NCI-H1436 (cell line): ENCODE measurements at places on chromosomes 7 and 10.

GRCh38 chr7:149821191-149822148 is 16.7 kb upstream of the ZNF862 start:
- DNase-seq, result no peak

GRCh38 chr7:25906003-25906402 is 246.0 kb upstream of the NFE2L3 start:
- no peak for DNase-seq

- no peak for DNase-seq
Observed at GRCh38 chr7:142420554-142421362, 162.9 kb upstream of the PRSS58 start.

DNA sequence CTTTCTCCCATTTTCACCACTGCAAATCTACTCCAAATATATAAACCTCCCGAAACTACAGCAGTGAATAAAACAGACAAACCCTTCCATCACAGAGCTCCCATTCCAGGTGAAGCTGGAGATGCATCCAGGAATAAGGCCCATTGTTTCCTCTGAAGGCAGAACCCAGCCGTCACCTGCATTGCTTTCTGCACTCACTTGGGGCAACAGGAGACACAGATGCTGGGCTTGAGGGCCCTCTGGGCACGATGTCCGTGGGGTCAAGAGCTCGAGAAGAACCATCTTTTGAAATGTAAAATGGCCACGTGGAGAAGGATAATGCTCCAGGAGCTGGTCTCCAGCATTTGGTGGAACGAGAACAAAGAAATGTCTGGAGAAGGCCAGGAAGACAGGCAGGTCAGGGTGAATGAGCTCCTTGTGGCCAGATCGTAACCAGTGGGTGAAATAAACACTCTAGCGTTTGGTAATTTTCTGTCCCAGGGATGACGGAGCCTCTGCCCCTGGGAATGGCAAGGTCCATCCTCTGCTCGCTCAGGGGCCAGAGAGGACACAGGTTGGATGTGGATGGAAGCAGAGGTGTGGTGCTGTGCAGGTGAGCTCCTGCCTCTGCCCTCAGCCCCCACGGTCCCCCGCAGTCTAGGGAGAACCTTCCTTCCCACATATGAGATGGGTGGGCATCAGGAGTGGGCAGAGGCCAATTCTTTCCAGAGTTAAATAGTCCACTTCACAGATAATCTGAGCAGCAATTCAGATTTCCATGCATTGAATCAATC is 556.1 kb downstream of the DNAJB6 start:
- DNase-seq, result no peak

- no peak for DNase-seq
Observed at GRCh38 chr10:79269969-79270368, 77.3 kb upstream of the PPIF start.

DNA sequence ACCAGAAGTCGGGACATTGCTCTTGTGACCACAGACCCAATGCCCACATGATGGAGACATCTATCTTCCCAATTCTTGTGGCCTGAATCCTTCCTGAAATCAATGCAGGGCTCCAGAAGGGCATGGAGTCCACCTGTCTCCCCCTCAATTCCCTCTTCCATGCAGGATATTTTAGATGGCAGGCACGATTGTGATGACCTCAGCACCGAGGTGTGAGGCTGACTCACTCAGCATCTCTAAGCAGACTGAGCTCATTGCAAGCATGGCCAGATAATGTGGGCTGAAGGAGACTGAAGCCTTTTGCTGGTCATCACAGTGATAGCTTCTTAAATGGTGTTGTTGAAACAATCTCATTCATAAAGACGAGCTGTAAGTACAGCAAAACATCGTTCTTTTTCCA is 374.9 kb upstream of the PODXL start:
- no peak for DNase-seq

DNA sequence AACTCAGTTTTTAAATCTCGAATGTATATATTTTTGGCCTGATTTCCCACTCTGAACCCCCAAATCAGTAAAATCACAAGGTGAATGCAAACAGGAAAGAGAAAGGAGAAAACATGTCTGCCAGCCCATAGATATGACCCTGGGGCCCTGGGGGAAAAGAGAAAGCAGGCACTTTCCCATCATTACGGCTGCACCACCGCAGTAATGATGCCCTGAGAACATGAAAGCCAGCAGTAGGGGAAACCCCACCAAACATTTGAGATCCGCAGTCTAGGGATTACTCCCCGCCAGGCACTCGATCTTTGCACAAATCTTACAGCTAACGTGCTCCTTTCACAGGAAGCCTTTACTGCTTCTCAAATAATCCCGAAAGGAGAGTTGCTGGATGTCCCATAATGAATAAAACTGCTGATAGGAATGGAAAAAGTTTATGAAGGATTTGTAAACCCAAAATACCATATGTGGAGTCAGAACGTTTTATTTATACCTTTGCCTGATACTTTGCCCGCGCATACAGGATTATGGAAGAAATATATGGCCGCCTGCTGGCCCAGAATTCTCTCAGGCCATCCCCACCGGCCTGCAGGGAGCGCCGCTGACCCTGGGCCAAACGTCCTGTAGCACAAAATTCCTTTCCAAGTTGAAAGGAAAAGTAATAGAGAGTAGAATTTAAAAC is 180.0 kb upstream of the INHBA start:
- DNase-seq, result no peak

DNA sequence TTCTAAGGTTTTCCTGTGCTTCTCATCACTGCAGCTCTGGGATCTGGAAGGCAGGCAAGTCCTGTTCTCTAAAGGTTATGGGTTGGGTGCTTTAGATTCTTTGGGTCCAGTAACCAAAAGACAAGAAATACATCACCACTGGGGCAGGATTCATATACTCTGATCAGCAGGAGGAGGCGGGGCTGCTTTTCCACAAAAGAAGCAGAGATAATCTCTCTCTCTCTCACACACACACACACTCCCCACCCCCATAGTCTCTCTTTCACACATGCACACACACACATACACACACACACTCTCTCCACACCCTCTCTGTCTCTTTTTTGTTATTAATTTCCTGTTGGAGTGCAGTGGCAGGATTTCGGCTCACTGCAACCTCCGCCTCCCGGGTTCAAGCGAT is 13.0 kb upstream of the ACBD5 start:
- DNase-seq, result no peak

- no peak for DNase-seq
Observed at GRCh38 chr7:147915781-147916180, 674.8 kb upstream of the C7orf33 start.

DNA sequence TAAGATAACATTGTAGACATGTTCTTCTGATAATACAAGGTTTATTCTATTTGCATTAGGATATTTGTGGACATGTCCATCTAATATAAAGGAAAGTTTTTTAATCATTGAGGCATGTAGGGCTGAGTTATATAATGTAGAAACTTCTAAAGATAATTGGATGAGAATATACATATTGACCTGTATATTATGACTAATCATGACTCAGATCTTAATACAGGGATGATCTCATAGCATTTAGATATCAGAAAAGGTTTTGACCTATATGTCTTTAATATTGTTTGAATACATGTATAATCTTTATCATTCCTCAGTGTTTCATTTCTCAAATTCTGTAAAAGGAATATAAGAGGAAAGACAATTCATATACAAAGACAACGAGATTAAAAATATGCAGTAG is 39.2 kb downstream of the CD36 start:
- DNase-seq, result no peak

DNA sequence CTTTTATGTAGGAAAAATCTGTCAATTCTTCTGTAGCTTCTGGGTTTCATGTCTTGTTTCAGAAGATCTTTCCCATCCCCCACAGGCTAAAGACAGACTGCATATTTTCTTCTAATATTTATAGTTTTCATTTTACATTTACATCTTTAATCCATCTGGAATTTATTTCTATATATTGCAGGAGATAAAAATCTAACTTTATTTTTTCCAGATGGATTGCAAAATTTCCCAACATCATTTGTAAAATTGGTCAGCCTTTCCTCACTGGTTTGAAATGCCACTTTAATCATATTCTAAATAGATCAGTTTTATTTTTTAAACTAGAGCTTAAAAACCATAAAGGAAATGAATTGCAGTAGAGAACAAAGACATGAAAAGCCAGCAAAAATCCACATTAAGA is 46.9 kb downstream of the TMEM26 start:
- DNase-seq, result no peak

DNA sequence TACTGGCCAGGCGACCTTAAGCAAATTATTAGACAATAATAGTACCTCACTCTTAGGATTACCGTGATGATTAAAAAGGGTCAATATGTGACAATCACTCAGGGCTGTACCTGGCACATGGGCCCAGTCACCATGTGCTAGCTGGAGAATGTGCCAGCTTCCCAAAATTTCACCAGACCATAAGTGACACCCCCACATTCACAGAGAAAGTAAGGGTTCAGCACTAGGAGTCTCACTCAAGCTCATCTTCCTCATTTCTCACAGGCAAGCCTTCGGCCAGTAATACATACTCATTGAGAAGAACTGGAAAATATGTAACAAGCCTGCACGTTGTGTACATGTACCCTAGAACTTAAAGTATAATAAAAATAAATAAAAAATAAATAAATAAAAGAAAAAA is 22.4 kb upstream of the C10orf71 start:
- DNase-seq, result no peak

DNA sequence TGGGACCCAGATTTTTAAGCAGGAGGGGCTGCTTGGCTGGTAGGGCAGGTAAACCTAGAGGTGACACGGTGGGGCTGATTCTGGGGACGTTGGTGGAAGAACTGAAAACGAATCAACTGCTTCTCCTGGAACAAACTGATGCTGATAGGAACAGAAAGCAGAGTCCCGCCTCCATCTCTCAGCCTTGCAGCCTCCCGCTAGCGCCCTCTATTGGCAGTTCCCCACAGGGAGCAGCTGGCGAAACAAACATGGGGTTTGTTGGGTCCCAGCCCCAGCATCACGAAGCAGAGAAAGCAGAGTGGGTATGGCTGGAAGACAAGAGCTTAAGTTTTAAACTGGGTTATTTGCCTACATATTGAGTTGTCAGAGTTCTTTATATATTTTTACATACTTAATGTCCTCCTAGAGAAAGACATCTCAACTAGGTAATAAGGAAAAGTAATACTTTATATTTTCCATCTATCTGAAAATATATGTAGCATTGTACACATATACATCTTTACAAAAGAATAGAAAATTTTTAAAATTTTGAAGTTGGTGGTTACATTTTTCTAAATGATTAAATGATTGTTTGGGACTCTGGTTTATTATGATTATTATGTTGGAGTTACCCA is 42.3 kb upstream of the FOXI2 start:
- peak; percentile 4 for DNase-seq

- no peak for DNase-seq
Observed at GRCh38 chr10:112677689-112678088, 230.7 kb downstream of the VTI1A start.

GRCh38 chr7:101058355-101058754 is 26.9 kb upstream of the TRIM56 start:
- no peak for DNase-seq

GRCh38 chr7:82209179-82209747 is 234.3 kb downstream of the CACNA2D1 start:
- DNase-seq, result no peak

- no peak for DNase-seq
Observed at GRCh38 chr10:77097625-77098024, 540.0 kb downstream of the KCNMA1 start.

DNA sequence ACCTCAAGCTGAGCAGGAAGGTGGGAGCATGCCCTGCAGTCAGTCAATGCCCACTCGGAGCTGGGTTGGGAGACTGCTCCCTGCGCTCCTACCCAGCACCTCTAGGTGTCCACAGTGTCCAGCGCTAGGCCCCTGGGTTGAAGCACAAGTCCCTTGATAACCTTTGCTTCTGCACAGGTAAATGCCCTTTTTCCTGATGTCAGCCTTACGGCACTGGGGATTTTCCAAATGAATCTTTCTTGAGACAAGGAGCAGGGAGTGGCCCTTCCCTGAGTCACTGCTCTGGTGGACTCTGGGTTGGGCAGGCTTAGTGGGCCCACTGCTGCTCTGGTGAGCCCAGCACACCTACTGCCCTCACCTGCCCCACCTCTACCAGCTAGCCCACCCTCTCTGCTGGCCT is 61.9 kb upstream of the OPN4 start:
- DNase-seq, result no peak

GRCh38 chr10:10869592-10869991 is 148.1 kb upstream of the CELF2 start:
- DNase-seq, result no peak

DNA sequence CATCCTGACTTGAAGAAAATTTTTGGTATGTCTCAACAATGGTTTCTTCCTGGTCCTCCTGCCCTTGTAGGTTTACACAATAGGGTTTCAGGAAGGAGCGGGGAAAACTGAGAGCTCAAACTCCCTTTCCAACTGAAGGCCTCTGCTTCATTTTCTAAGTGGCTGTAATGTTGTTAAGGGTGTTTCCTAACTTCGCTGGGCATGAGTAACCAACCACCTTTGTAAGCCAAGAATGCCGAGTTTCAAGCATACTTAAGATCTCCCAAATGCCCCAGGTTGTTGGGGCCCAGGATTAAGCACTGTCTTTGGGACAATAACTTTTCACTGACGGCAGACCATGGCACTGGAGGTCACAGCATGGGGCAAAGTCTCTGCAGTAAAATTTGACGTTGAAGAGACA is 33.6 kb upstream of the DRGX start:
- no peak for DNase-seq

DNA sequence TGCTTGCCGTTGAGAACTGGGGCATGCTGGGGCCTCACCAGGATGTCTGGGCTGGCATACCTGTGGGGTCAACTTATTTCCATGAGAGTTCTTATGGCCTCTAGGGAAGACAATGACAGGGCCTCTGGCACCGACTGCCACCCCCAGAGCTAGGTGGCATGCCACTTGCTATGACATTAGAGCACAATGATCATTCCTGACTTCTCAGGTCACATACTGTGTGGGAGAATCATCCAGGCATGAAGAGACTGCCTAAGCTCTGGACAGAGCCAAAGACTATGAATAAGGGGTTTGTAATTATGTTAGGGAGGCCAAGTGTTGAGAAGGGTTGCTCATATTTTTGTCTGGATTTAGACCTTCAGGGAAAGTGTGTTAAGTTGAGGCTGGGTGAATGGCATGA is 97.5 kb downstream of the PTPN20 start:
- no peak for DNase-seq

GRCh38 chr10:44478876-44479705 is 94.2 kb upstream of the CXCL12 start:
- no peak for DNase-seq

DNA sequence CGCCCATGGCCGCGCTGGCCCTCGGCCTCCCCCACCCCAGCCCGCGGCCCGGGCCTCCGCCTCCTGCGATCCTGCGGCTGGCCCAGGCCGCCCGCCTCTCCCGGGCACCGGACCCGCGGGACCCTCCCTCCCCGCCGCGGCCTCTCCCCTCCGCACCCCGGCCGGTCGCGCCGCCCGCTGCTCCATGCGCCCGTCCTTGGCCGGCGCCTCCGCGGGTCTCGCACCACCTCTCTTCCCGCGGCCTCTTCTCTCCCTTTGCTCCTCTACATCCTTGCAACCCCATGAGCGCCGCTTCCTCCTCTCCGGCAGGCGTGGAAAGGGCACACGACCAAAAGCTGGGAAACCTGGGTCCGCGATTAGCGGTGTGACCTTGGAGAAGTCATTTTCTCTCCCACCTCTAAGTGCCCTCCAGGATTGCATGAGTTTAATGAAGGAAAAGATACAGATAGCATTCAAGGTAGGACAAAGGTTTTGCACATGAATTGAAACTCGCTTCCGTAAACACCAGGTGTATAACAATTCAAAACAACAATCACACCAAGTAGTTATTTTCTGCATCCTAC is 448 bp upstream of the SRPK2 start:
- DNase-seq, result no peak

- DNase-seq, result no peak
Observed at GRCh38 chr10:123884907-123885381, 6.7 kb downstream of the CPXM2 start.

GRCh38 chr7:98930921-98931320 is 52.6 kb downstream of the TRRAP start:
- DNase-seq, result no peak
